ENCODE measurements at places on chromosomes 2 and 18.

DNA sequence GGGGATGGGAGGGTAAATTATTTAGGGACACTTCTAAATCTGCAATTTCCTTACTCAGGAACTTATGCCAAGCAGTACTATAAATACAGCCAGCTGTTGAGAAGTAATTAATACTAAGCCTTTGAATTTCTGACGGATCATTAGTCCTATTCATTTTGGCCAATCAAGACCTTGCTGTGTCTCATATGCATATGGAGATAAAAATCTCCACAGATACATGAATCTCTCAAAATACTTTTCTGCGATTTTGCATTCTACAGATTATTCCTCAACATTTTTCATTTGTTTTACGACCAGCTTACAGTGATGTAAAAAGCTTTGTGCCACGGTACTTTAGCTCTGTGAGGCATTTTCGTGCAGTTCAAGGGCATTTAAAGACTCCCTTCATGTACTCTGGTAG lies 16.7 kb downstream of the LANCL1 start:
- no peak for DNase-seq

GRCh38 chr2:170255137-170255536 lies 77.2 kb downstream of the MYO3B start:
- no peak for DNase-seq

- no peak for DNase-seq
Observed at GRCh38 chr2:202038471-202039277, 5.0 kb downstream of the FZD7 start.

DNA sequence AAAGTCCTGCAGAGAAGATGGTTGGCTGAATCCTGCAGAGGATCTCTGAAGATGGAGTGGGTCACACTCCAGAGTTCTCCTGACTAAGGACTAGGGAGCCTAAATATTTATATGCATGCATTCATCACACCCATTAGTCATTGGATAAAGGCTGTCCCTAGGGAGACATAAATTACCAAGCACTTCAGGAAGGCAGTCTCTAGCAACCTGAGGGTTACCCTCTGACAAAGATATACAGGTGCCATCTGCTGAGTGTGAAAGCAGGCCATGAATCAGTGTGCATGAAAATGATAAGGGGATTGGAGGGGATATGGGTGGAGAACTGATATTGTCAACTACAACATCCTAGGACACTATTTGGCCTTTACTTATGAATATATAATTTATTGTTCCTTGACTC lies 294.8 kb upstream of the DDX18 start:
- DNase-seq = no peak

DNA sequence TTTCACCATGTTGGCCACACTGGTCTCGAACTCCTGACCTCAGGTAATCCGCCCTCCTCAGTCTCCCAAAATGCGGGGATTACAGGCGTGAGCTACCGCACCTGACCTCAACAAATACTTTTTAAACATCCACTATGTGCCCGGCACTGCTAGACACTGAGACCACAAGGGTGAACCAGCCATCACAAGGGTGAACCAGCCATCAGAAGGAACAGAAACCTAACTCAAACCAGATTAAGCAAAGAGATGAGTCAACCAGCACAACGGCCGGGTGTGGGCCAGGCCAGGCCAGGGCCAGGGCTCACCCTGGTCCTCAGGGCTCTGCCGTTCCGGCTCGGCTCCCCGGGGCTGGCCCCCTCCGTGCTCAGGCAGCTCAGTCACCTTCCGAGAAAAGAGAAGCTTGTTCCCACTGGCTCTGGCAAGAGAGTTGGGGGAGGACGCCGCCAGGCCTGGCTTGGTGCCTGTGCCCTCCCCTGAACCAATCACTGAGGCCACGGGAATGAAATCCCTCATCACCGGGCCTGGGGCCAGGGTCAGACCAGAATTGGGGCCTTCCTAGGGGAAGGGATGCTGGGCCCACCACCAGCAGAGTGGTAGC lies 4.4 kb downstream of the TEX44 start:
- DNase-seq = no peak
